ENCODE measurements at places on chromosomes 7 and 10.
A peak's percentile ranks its signal among the peaks of the same experiment; 100 is the strongest.

GRCh38 chr10:49426490-49427360 is 30.8 kb upstream of the DRGX start:
- DNase-seq, result no peak

GRCh38 chr7:131040467-131040932 is 287.2 kb upstream of the MKLN1 start:
- DNase-seq, result peak; percentile 82

DNA sequence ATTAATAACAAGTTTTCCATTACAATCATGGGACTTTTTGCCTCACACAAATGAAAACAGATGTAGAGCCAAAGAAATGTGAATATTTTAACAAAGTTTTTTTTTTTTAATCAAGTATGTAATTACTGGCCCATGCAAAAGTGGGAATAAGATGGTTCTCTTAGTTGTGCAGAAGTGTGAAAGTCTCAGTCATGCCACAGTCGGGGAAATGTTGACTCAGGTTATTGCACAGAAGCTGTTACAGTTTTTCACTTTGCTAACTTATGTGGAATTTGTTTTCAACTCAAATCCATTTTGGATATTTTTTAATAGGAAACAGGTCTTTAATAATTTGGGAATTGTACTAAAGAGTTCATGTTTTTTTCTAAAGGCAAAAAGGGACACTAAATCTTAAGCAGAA is 44.0 kb upstream of the CAV2 start:
- no peak for DNase-seq

GRCh38 chr7:35355911-35356310 is 102.0 kb upstream of the TBX20 start:
- DNase-seq, result no peak

DNA sequence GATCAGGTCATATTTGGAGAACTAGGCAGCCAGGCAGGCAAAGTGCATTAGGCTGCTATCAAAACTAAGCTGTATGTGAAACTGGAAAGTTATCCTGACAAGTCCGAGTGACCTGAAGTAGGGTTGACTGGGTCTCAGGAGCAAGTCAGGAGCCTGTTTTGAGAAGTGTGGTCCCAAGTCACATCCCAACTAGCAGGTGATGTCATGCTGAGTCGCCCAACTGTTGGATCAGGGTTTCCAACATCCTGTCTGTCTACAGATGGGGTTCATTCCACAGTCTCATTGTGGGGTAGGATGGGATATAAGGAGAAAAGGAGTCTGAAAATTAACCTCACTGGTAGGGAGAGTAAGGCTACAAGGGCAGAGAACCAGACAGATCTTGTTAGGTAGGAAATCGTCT is 27.0 kb downstream of the SLC26A4 start:
- DNase-seq, result peak; percentile 9

GRCh38 chr10:131193923-131194322 is 117.6 kb downstream of the TCERG1L start:
- no peak for DNase-seq

DNA sequence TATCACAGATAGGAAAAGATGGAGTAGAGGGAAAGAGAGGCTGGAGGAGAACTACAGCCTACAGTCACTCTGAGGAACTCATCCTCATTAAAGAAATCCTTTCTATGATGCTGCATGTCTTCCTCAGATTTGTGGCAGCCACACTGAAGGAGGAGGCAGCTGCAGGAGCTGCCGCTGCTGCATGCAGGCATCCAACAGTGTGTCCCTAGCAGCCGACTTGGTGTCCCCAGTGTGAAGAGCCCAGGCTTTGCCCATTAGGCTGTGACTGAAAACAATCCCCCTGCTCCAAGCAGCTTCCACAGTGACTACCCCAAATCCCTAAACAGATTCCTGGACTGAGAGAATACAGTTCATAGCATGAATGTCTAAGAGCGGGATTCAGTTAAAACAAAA is 23.1 kb downstream of the SKIDA1 start:
- DNase-seq, result no peak

- no peak for DNase-seq
These were observed 66.9 kb downstream of the BBS9 start for GRCh38 chr7:33196221-33196620.
